Activated CD4-positive, alpha-beta T cell treated with anti-CD3 and anti-CD28 coated beads, Interleukin-2, amount 50 U/mL, for 4 hours (primary cell): ENCODE measurements at places on chromosomes 3 and 15.

GRCh38 chr15:87733541-87733941 lies 523.0 kb downstream of the NTRK3 start:
- no peak for DNase-seq

DNA sequence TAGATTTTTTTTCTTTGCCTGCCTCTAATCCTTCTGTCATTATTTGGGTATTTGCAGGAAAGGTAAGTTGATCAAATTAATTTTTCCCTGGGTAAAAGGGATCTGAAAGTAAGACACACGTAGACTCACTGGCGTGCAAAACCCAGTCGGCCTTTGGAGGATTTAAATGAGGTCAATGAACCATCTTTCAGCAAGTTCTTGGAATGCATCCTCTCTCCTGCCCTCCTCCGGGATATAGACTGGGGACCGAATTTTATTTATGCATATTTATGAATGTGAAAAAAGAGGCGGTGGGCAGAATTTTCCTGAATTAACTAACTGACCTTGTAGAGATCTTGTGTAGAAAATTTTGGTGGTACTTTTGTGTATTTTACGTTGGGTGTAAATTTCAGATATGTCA lies 2.2 kb downstream of the CADM2 start:
- no peak for DNase-seq

DNA sequence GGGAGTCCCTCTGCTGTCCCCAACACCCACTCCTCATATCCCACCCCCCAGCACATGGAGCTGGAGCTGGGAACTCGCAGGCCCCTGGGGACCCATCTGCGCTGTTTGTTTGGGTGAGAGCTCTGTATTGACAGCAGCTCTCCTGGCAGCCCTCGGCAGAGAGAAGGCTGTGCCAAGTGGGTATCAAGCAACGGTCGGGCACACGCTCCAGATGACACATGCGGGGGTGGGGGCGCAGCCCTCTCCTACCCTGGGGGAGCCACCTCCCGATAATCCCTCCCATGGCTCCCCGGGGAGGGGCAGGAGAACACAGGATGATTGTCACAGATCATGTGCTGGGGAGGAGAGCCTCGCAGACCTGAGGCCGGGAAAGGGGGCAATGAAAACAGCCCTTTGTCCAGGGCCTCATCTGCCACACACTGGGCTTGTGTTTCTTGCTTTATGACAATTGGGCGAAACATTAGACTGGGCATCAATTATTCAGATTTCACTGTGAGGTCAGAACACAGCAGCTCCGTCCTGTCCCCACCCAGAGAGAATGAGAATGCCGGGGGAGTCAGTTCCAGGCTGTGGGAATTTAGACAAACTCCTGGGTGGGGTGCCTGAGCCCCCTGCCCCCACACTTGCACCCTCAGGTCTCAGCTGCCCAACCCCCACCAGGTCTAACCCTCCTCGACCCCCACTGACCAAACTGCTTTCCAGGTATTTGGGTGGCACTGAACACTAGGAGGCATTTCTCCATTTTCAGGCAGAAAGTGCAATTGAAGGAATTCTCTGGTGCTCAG lies 46.4 kb upstream of the KLF13 start:
- no peak for DNase-seq

GRCh38 chr3:115095236-115095635 lies 51.9 kb downstream of the ZBTB20 start:
- no peak for DNase-seq

DNA sequence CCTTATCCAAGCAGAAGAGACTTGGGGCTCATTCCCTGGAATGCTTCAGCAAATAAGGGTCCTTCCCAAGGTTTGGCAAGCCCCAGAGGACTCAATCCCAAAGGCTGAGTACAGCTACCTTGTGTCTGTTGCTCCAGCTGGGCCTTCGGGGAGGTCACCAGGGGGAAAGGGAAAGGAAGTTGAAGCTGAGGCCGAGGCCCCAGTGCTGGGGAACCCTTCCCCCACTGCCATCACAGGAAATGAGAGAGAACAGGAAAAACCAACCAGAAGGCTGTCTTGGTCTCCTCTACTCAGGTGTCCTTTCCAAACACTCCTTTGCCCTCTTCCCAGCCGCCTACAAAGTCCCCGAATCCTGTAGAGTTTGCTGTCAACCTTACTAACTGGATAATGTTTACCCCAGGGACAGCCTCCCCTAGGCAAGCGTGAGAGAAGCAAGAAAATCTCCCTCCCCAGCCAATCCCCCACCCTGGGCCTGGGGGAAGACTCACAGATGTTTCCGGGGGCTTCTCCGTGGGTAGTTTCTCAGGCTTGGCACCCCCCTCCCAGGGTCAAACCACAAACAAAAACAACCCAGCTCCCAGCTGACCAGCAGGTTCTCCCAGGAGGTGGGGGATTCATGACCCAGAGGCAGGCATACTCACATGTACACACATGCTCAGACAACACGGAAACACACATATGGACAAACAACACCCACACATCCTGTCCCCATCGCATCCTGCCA lies 5.5 kb downstream of the CSRNP1 start:
- DNase-seq: no peak

DNA sequence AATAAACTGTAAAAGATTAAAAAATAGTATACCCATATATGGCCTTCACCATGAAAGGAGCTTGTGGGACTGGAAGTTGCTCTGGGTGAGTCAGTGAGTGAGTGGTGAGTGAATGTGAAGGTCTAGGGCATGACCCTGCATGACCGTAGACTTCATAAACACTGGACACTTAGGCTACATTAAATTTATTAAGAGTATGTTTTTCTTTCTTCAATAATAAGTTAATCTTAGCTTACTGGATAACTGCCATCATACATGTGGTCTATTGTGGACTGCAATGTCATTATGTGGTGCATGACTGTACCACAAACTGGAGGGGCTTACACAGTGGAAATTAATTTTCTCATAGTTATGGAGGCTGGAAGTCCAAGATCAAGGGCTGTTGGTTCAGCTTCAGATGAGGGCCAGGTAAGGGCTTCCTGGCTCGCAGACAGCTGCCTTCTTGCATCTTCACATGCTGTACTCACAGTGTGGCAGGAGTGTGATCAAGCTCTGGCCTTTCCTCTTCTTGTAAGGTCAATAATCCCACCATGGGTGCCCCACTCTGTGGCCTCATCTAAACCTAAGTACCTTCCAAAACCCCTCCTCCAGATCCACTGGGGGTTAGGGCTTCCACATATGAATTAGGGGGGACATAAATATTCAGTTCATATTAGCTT lies 40.8 kb upstream of the PRR23E start:
- no peak for DNase-seq

- no peak for DNase-seq
Measured at GRCh38 chr3:141941093-141941492, 64.7 kb downstream of the ATP1B3 start.

DNA sequence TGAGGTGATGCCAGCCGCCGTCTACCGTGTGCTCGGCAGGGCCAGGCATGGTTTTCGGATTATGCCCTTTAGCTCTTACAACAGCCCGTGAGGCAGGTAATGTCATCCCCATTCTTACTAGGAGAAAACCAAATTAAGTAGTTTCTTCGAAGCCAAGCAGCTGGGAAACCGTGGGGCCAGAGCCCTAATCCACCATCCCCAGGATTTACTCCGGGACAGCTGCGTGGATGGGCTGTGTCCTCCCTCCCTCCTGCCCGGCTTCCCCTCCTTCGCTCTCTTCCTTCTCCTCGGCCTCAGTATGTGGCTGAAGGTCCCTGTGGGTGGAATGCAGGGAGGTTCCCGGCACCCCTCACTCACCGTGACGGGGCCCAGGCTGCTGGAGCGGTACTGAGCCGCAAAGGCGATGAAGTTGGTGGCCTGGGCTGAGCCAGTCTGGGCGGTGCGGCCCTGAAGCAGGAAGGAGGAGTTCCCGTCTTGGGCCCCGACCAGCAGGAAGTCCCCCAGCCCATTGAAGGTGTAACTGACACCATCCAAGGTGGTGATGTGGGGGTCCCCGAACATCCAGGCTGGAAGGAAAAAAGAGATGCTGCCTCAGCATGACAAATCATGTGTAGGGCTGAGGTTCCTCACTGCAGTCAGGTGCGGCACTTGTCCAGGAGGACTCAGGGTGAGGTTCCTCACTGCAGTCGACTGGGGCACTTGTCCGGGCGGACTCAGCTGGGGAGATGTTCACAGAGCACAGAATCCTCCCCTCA lies 42.5 kb downstream of the MUC20 start:
- no peak for DNase-seq

DNA sequence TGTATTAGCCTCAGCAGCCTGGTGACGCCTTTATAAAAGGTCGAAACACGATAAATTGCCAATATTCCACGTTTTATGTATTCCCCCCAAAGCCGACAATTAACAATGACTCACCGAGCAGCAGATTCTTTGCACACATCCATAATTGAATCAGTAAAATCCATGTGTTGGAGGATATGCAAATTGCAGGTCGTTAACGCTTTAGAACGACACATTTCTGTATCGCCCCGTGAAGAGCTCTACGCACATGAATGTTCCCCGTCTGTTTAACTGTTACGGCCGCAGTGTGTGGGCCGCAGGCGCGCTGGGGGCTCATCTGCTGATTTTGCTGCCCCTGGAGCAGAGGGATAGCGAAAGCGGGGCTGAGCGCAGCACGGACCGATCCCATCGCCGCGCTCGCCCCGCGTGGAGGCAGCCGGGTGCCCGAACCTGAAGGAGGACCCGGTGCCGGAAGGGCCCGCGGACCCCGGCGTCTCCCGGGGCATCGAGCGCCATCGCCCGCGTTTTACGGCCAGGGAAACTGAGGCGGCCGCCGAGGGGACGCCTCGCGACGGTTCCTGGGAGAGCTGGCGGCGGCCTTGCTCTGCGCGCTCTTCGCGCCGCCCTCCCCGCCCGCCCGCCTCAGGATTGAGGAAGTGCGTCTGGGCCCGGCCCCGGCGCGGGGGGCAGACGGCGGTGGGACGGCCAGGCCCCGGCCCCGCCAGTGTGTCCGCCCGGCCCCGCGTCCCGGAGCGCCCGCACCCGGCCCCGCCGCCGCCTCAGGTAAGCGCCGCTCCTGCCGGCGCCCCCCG lies at the start of gene LRRK1:
TSS of gene LRRK1 (plus strand) at position 668 of the 791 bp plus-strand sequence. CDS start 5,276 bp downstream, outside the sequence.
- no peak for DNase-seq

DNA sequence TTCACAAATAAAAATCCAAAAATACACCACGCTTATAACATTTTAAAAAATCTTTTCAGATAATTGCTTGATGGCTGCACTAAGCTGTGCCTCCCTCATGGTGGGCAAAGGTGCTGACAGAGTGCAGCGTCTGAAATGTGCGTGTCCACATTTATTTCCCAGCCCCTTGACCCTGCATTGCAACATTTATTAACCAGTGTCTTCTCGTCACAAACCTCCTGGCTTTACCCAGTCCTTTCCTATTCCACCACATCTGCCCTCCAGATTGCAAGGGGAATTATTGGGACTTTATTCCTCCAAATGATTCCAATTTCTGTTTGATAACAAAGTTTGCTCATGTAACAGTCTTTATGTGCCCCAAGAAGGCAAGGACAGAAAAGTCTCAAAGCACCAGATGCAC lies 5.5 kb downstream of the RASGRP1 start:
- no peak for DNase-seq

DNA sequence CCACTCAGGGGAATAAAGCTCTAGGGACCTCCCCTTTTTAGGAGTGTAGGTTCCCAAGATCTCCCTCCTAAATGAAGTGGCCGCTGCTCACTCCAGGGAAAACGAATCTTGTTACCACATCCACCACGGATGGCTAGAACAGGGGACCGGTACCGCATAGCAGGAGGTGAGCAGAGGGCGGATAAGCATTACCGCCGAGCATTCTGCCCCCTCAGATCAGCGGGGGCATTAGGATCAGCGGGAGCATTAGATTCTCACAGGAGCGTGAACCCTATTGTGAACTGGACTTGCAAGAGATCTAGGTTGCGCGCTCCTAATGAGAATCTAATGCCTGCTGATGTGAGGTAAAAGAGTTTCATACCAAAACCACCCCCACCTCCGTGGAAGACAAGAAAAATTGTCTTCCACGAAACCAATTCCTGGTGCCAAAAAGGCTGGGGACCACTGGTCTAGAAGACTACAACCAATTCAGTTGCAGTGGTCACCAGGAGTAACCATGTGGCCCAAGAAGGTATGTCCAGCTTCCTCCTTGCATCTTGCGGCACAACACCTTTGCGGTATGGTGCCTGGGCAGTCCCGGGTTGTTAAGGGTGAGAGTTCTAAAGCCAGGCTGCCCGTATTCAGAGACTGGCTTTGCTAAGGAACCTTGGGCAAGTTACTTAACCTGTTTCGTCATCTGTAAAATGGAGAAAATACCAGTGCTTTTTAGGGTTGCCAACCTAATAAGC lies 1.1 kb upstream of the SS18L2 start:
- no peak for DNase-seq

- DNase-seq: no peak
Measured at GRCh38 chr3:169969174-169970095, 2.8 kb downstream of the SEC62 start.

DNA sequence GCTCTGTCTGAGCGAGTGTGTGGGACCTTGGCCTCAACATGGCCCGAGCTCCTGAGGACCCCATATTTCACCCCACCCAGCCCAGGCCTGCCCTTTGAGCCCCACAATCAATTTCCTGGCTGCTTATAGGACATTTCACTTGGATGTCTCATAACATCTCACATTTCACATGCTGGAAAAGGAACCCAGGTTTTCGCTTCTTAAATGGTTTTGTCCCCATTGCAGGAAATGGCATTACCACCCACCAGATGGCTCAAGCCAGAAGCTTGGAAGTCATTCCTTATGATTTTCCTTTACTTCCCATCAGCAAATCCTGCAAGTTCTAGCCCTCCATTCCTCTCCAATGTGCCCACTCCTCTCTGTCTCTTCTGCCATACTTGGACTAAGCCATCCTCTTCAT lies 14.9 kb downstream of the ITGA11 start:
- no peak for DNase-seq

DNA sequence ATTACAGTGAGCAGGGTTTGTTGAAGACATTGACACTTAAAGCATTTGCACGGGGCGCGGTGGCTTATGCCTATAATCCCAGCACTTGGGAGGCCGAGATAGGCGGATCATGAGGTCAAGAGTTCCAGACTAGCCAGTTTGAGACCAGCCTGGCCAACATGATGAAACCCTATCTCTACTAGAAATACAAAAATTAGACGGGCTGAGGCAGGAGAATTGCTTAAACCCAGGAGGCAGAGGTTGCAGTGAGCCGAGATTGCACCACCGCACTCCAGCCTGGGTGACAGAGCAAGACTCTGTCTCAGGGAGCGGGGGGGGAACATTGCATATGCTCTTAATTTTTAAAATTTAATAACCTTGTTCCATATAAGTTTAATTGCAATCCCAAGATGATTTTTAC lies 11.9 kb downstream of the STT3B start:
- DNase-seq: no peak

DNA sequence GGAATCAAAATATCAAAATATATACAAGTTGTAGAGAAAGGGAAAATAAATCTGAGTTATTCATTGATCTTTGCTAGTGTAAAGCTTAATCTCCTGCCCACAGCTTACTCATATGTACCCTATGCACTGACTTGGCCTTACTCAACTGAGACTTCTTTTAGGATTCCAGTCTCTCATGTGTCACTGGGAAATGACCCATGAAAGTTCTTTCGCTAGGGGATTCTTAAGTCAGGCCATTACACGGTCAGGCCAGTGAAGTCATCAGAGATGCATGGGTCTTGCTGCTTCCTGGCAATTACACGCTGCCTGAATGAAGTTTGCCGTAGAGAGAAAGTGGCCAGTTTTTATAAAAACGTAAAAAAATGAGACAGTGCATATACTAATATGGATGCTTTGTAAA lies 20.7 kb upstream of the LPP start:
- DNase-seq: no peak
